ENCODE measurements at places on chromosomes 4 and X.

- no peak for DNase-seq
Measured at GRCh38 chr4:115759231-115759630, 645.8 kb upstream of the NDST4 start.

DNA sequence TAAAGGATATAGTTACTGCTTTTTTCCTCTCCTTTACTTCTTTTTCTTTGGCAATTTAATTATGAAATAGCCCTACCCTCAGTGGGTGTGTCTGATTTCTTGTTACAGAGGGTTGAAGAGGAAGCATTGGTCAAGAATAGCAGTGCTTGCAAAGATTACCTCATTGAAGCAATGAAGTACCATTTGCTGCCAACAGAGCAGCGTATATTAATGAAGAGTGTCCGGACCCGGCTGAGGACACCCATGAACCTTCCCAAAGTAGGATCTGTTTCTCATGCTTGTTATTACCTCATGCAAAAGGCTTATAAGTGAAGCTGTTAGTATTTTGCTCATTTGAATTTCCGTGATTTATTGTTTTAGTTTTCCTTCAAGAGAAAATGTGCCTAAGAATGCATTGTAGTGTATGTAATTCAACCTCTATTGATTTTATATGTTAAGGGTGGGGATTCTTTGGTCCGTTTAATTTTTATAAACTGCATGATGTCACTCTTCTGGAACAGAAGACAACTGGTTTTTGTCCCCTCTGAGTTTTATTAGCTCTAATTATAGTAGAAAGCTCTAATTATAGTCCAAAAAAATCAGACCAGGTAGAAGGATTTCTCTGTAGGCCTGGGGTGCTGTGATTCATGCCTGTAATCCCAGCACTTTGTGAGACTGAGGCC, 27.9 kb upstream of the MSMO1 start:
- no peak for DNase-seq

DNA sequence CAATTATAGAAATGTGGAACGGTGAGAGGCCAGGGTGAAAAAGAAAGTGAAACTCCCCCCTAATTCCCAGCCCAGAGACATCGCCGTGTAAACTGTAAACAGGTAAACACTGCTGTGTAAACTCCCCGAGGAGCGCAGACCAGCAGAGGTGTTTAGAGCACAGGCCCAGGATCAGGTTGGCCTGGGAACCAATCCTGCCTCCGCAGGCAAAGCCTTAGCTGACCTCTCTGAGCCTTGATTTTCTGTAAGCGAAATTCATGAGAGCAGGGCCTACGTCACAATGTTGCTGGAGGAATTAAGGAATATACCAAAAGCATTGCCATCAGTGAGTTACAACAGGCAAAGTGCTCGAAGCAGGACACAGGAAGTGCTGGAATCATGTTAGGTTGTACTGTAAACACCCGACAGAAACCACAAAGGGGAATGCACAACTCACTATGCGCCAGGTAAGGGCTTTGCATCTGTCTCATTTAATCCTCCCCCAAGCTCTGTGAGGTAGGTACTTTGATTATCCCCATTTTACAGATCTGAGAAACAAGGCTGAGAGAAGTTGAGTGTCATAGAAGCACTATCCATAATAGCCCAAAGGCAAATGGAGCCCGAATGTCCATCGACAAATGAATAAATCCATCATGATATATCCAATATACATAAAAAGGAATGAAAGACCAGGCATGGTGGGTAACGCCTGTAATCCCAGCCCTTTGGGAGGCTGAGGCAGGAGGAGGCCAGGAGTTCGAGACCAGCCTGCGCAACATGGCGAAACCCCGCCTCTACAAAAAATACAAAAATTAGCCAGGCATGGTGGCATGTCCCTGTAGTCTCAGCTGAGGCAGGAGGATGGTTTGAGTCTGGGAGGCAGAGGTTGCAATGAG, 30.7 kb upstream of the KIAA0232 start:
- no peak for DNase-seq

DNA sequence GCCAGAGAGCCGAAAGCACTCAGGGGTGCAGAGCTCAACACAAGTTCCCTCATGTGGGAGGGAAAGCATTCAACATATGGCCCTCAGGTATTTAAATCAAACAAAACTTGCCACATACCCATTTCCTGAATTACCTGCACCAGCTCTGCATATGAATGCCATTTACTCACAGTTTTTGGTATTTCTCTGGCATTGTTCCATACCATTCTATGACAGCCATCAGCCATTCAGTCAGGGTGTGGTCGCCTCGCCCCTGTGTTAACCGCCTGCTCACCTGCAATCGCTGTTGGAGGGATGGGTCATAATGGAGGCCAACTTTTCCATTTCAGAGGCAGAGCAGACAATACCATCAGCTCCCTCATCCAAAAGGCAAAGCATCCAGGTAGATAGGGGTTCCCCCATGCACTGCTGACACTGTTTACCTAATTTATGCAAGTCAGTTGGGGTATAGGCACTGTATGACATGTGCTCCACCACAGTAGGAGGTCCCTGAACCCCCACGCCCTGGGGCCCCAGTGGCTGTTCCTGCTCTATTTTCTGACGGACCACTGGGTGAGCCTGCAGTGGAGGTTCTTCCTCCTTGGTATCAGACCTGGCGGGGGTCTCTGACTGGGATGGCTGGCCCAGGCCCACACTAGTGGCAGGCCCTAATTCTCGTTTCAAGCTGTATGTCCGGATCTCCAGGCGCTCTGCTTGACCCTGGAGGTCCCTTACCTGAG, 227.1 kb downstream of the ADGRL3 start:
- DNase-seq = no peak

GRCh38 chrX:131840799-131841495, 182.2 kb upstream of the STK26 start:
- DNase-seq = no peak

Measured in dermis blood vessel endothelial cell (primary cell).